ENCODE measurements at places on chromosomes 2 and 18.

DNA sequence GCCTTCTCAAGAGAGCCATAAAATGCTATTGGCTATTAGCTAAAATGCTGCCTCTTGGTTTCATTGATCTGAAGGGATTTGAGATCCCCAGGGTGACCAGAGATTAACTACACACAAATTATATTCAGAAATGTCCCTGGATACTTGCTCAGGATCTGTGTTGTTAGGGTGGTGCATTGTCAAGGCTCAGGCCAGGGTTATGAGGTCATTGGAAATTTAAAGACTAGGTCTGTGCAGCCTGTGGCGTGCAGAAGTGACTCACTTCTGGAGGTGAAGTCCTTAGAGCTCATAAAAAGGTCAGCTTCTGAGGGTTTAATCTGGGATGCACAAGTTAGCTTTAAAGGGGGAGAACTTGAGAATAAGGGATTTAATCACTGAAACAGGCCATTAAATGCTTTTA lies 23.5 kb downstream of the LRRTM1 start:
- no peak for DNase-seq

GRCh38 chr18:53115876-53116585 lies 776.0 kb downstream of the DCC start:
- DNase-seq = no peak

DNA sequence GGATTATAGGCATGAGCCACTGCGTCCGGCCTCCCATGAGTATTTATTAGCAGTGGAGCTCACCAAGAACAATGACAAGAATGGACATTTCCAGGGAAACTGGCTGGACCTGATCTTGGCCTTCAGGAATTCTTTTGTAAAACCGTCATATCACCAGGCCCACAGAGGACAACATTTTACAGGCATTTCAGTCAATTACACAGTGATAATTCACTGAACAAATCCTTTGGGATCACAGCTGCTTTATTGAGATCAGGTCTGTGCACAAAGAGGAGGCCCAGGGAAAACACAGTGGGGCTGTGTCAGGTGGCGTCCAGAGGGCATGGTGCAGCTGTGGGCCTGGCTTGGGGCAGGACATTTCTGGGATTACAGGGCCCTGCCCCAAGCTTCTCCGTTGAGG lies 30.1 kb upstream of the GTF2A1L start:
- DNase-seq = no peak

GRCh38 chr2:12486205-12487118 lies 230.3 kb upstream of the TRIB2 start:
- no peak for DNase-seq

DNA sequence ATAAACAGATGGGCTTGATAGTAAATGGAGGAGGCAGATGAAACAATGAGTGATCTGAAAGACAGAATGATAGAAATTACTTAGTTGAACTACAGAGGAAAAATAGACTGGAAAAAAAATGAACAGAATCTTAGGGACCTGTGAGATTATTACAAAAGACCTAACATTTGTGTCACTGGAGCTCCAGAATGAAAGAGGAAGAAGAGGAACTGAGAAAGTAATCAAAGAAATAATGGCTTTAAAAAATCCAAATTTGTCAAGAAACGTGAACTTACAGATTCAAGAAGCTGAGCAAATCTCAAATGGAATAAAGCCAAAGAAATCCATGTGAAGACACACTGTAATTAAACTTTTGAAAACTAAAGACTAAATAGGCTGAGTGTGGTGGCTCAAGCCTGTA lies 28.3 kb downstream of the EVA1A start:
- DNase-seq = no peak

GRCh38 chr18:65897292-65897691 lies 146.5 kb downstream of the CDH7 start:
- DNase-seq = no peak

DNA sequence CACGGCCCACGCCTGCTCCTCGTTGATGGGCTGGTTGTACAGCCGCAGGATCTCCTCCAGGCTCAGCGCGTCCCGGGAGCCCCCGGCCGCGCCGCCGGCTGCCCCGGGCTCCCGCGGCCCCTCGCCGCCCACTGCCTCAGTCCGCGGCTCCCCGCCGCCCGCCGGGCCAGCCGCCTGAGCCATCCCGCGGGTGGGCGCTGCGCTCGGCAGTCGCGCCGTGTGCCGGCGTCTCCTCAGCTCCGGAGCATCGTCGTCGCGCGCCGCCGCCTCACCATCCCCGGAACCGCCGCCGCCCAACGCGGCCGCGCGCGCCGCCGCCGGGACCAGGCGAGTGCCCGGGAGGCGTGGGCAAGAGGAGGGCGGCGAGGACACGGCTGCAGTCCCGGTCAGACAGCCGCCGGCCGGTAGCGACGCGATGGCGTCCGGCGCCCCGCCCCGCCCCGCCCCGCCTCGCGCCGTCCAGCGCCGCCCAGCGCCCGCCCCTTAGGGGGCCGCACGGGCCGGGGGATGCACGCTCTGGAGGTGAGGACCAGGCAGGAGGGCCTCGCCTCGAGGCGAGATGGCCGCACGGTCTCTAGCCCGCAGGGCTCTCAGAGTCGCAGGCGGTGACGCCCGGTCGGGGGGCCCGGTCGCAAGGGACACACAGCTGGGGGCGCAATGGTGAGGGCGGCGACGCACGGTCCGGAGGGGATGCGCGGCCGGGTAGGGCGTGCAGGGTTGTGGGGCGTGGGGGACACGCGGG lies at the start of gene SPIRE1:
Gene SPIRE1 (minus strand): TSS at position 424 of the 742 bp plus-strand sequence. CDS start 241 bp downstream, at position 183.
- no peak for DNase-seq
